ENCODE measurements at places on chromosomes 16 and 17.
A peak's percentile ranks its signal among the peaks of the same experiment; 100 is the strongest.

GRCh38 chr17:82769041-82769440 is 17.2 kb downstream of the TBCD start:
- DNase-seq: no peak

GRCh38 chr17:77478281-77478680 is 337.5 kb downstream of the SEC14L1 start:
- DNase-seq: no peak

- DNase-seq: no peak
Measured at GRCh38 chr16:78607022-78607421, 507.6 kb downstream of the WWOX start.

- DNase-seq: peak; percentile 67
Measured at GRCh38 chr17:65228734-65229620, 91.8 kb downstream of the RGS9 start.

DNA sequence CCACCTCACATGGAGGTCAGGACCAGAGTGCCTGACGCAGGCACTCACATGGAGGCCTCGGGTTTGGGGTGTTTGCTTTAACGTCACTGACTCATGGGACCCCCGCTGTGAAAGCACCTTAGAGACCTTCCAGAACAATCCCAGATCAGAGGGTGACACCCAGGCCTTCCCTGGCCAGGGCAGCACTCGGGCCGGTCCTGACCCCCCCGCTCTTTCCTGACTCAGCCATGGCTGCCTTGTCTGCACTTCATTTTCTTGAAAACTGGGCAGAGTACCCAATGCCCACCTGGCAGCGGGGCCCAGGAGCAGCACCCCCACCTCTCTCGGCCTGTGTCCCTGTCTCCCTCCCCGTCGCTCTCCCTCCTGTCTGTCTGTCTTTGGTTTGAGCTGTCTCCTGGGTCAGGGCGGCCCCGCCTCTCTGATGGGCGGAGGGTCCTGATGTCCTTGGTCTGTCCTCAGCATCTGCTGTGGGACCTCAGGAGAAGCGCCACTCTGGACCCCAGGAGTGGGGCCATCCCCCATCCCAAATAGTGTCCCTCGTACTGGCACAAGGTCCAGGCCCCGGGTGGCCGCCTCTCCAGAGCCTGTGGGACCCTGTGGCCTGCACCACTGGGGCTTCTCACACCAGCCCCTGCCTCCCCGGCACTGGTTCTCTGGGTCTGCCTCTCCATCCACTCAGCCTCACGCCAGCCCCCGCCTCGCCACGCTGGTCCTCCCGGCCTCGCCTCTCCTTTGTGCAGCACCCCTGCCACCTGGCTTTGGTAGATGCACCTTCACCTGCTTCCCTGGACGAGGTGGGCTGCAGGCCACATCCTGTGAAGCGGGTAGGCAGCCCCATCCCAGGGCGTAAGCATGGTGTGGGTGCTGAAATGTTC is 55.9 kb upstream of the ZNF469 start:
- DNase-seq: no peak

- DNase-seq: no peak
Measured at GRCh38 chr17:1847191-1847590, 17.4 kb downstream of the RPA1 start.

All from endodermal cell (in vitro differentiated cells).